ENCODE measurements at places on chromosomes 5 and 9. TPM values are rescaled to one million over a fixed set of nuclear protein-coding genes. Genes with fewer than 3 reads are reported as not detected.

DAB2IP gene
- 50.7 TPM for total RNA-seq

DNA sequence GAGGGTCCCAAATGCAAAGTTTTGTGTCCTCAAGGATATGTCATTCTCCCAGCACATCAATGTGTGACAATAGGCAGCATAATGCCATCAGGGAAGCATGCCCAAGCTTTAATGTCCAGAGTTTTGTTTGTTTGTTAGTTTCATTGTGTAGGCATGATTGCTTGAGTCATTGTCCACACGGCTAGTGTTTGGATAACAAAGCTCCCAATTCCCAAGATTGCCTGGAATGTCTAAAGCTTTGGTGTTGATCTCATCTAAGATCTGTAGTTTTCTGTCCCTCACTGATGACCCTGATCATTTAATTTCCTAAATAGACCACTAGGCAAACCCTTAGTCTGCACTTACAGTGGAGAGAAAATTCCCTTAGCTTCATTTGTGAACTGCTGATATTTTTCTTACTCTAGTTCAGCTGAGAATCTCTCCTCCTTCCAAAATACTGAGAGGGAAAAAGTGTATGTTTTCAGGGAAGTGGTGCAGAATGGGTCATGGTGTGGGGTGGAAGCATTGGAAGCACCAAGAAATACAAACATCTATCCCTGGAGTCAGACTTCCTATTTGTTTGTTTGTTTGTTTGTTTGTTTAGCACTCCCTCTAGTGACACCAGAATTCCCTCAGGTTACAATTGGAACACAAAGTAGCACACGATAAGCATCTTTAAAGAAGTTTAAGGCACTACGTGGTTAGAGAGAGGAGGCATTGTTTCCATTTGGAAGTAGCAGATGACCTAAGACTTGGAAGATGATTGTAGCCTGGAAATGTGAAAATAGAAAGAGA is 127.1 kb downstream of the PRDM6 start:
- no peak for DNase-seq

GRCh38 chr9:88017096-88017495 is 42.8 kb upstream of the CDK20 start:
- no peak for DNase-seq

DNA sequence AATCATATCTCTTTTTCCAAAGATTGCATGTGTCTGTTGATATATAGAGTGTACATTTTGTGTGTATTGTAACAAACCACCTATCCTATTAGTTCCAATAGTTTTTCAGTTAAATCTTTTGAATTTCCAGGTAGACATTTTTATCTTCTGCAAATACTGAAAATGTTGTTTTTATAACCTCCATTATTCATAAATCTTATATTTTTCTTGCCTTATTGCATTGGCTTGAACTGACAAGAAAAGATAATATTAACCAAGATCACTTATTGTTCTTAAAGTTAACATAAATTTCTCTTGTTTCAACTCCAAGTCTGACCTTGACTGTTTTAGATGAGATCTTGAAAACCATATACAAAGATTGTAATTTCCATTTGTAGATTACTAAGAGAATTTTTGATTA is 251.6 kb downstream of the IRX2 start:
- DNase-seq = no peak

PTGS1 gene
- 150 TPM for total RNA-seq

GFRA3 gene
- 1.8 TPM for total RNA-seq

HAPLN1 gene
- under 0.01 TPM for total RNA-seq

Measured in sigmoid colon (tissue), 7 donors.